ENCODE measurements at places on chromosomes 3 and 15.

DNA sequence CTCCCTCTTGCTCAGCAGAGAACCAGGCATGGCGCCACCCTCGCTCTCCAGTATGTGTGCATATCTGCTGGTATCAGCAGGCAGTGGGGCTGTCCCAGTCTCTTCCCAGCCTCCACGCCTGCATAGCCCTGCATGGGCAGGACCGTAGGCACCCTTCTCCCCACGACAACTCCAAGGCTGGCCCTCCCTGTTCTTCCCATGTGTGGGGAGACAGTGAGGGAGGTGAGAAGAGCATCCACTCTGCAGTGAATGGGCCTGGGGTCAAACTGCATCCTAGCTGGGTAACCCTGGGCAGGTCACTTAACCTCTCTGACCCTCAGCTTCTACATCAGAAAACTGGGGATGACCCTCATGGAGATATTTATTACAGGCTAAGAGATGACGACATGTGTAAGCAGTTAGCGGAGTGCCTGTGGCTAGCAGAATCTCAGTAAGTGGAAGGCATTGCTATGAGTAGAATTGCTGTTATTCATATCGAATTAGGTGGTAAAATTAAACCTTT, 13.3 kb upstream of the SSUH2 start:
- no peak for DNase-seq

GRCh38 chr3:188775412-188775811, 396.4 kb upstream of the TPRG1 start:
- DNase-seq: no peak

DNA sequence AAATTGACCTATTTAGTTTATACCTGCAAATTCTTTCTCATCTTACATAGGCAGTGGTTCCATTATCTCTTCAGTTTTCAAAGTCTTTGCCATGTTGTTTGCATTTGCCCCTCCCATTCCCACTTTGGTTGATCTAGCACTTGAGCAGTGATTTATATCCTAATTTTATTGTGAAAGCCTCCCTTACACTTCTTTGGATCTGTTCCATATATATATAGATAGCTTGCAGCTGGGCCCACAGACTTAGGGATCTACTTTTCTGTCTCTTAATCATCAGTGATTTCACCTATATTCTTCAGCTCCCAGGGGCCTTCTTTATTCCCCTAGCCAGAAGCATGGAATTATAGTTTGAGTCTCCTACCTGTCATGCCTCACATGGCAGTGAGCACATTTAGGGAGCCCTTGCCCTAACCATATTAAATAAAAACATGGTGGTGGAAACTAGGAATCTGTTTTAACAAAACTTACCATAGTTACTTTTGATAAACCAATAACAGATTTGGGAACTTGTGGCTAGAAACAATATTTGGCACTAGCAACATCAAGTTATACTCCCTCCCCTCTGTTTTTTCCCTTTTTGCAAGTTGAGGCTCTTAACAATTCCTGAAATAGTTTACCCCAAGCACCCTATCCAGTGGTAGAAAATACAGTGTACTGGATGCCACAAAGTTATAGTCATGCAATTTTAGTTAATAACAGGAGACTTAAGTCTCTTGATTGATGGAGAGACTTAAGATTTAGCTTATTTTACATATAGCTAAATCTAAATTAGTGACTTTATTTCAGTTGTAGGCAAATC, 41.7 kb downstream of the ARIH1 start:
- DNase-seq: no peak

DNA sequence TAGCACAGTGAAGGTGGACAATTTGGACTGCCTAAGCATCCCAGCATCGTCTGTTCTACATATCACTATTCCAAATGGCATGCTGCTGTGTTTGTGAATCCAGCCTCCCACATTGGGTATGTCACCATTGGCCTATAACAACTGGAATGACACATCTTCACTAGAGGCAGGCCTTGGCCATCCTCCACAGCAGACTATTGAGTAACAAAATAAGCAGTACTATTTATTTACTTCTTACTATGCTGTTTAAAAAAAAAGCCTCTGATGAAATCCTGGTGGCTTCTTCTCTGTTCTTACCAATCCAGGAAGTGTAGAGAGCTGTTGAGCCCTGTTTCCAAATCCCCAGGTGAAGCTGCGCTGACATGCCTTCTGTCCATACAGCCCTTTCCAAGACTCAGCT, 30.6 kb upstream of the CERS3 start:
- DNase-seq: no peak

DNA sequence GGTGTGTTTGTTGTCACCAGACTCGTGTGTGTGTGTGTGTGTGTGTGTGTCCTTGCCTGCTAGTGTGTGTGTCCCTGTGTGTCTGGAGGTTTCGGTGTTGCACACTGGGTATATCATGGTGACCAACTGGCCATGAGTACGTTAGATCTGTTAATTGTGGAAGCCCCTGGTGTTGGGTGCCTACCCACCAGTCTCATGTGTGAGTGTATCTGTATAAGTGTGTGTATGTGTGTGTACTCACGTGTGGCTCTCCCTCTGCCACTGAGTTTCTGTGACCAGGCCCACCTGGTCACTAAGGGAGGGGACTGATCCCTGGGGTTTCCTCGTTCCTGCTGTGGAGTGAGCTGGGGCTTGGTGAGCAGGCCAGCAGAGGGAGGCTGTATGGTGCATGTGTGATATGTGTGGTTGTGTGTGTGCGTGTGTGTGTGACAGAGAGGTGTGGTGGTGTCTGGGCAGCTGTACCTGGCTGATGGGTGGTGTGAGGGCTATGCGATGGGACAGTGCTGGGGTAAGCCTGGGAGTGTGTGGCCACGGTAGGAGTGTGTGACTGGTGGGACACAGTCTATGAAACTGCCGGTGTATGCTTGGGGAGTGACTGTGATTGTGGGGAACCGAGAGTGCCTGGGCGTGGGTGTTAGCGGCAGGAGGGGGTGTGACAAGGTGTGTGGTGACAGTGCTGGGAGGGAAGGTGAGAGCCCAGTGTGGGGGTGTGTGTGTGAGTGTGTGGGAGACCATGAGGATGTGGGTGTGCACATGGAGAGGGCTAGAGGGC, 1.8 kb downstream of the PRKCD start:
- peak; percentile 52 for DNase-seq

DNA sequence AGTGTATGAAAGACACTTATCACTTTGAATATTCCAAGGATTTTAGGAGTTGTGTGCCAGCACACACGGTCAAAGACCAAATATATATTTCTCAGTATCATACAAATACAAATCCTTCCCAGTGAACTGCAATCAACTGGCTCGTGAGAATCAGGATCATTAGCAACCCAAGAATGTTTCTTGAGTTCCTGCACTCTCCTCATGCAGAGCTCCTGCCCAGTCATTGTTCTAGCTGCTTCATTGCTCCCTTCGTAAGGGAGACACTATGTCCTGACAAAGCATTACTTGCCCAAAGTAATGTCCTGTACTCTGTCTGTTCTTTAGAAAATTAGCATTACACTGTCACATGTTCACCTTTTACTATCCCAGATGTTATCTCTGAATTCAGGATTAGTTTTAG, 92.0 kb upstream of the SLC4A7 start:
- DNase-seq: no peak

DNA sequence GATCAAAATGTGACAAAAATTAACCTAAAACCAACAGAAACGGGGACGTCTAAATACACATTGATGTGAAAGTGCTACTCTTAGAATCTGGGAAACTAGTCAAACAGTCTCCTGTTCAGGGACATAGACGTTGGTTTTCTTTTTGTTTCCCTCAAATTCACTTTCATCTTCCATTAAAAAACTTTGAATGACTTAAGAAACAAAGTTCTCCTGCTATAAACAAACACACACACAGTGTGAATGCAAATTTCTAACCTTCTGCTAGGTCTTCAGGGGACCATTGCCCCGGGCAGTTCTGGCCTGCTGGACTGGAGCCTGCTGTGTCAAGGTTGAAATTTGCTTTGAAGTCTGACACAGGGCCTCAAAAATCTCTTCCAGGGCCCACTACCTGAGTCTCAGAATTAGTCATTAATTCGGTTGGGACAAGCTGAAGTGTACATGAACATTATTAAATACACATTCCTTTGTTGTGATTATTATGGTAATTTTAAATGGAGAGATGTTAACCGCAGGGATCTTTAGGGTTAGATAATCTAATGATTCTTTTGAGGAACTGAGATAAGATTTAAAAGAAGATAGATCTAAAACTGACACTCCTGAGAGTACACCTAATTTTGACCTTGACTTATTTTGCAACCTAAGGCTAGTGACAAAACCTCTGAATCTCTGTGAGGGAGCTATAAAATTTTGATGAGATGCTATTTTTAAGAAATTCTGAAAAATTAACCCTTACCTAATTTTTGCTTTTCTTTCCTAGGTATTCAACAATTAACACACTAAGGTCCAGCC, 1260.4 kb downstream of the ROBO1 start:
- DNase-seq: no peak
